NCI-H2227 treated with DMSO at 0.1 percent for 48 hours (cell line): ENCODE measurements at places on chromosomes 7 and 10.

DNA sequence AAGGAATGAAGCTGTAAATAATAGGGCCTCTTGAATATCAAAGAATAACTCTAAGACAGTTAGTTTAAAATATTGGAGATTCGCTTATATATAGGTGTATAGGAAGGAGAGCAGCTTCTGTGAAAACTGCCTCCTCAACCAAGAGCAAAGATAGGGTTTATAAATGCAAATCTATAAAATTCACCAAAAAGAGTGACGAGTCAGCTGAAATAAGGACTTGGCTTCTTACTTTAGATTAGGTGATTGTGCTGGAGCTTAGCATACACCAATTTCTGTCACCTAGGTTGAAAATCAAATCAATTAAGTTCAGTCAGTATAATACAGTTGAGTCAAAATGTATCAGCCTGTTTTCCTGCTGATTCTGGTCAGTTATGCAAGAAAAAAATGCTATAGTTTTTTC, 113.8 kb upstream of the SGCE start:
- no peak for DNase-seq

GRCh38 chr10:93773705-93774104, 16.0 kb downstream of the LGI1 start:
- no peak for DNase-seq

DNA sequence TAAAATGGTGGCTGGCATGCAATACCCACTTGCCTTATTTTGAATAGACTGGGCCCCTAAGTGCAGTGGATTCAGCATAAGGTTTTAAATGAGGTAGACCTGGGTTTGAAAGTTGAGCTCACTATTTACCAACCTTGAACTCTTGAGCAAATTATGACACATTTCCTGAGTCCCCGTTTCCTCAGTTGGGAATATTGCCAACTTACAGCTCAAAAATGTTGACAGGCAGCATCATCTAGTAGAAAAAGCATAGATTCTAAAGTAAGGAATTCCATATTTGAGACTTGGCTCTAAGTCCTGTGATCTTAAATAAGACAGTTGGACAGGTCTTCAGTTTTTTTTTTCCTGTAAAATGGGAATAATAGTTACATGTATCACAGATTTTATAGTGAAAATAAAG, 305.5 kb downstream of the ACTR3B start:
- no peak for DNase-seq

DNA sequence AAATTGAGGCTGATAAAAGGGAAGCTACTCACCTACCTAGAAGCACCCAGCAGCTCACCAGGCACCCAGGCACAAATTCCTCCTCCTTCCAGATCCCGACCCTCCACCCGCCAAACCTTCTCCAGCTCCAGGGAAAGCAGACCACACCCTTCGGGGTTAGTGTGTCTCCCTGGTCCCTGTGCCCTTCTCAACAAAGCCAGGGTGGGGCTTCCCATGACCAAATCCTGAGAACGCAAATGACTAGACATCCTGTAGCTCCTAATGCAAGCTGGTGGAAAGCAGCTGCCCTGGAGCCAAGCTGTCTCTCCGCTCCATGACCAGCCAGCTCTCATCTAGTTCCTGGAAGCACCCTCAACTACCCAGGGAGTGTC, 4.4 kb downstream of the TBX20 start:
- DNase-seq: no peak

GRCh38 chr7:134513169-134513752, 14.1 kb upstream of the AKR1B10 start:
- DNase-seq: peak; percentile 11

DNA sequence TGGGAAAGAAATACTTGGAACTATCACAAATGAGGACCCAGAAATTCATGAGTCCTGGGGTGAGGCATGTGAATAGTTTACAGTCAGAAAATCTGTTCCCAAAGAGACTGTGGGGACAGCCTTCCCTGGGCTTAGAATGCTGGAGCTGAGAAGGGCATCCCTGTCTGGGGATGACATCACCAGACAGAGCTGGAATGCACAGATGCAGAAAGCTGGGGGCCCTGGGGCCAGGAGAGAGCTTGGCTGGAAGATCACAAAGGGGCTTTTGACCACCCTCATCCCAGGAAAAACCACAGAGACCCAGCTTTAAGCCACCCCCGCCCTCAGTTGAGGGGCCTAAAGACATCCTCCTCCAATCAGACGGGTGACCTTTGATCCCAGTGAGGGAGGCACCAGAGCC, 264.5 kb downstream of the PLXNA4 start:
- no peak for DNase-seq

DNA sequence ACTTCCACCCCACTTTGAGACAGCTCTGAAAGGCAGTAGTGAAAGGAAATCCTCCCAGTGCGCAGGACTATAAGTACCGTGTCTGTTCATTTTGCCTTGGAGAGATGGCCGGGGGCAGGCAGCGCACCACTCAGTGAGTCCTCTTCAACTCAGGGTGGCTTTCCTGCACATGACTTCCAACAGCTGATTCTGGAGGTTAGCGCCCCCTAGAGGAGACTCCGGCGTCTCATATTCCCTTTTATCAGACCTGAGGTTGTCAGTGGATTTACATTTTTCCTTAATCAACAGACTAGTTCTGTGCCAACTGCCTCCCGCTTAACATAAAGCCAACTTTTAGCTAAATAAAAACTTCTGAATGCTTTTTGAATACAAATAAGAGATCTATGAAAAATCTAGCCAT, 101.0 kb downstream of the HERPUD2 start:
- no peak for DNase-seq

- no peak for DNase-seq
Measured at GRCh38 chr7:3616306-3616705, 315.3 kb downstream of the SDK1 start.

DNA sequence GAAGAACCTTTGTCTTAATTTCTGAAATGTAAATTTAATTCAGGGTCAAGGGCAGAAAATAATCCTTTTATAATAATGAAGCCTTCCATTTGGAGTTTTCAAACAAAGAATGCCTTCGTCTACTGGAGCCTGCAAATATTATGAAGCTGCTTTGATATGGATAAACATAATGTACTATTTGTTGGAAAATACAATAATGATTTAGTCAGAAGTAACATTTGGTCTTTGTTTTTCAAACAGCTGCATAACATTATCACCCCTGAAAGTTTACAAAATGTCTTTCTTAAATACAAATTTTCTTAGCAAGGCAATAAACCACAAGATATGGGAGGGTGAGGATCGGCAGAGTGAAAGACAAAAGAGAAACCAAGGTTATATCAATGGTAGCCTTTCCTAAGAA, 41.5 kb downstream of the TMEM26 start:
- DNase-seq: no peak

GRCh38 chr10:23994459-23995046, 214.4 kb upstream of the KIAA1217 start:
- DNase-seq: no peak

- DNase-seq: no peak
Measured at GRCh38 chr10:70191161-70191971, 21.1 kb upstream of the SAR1A start.

DNA sequence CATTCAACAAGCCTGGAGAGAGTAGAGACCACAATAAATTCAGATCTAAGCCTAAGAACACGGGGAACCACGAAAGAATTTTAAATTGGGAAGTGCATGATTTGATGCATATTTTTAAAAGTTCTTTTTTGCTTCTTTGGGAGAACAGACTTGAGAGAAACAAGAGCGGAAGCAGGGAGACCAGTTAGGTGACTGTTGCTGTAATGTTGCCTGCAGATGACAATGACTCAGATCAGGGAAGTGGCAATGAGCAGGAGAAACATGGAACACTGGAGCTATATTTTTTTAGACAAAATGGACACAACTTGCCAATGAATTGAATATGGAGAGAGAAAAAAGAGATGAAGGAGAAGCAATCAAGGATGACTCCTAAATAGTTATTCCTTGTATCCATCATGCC, 125.1 kb downstream of the RAPGEF5 start:
- DNase-seq: no peak

DNA sequence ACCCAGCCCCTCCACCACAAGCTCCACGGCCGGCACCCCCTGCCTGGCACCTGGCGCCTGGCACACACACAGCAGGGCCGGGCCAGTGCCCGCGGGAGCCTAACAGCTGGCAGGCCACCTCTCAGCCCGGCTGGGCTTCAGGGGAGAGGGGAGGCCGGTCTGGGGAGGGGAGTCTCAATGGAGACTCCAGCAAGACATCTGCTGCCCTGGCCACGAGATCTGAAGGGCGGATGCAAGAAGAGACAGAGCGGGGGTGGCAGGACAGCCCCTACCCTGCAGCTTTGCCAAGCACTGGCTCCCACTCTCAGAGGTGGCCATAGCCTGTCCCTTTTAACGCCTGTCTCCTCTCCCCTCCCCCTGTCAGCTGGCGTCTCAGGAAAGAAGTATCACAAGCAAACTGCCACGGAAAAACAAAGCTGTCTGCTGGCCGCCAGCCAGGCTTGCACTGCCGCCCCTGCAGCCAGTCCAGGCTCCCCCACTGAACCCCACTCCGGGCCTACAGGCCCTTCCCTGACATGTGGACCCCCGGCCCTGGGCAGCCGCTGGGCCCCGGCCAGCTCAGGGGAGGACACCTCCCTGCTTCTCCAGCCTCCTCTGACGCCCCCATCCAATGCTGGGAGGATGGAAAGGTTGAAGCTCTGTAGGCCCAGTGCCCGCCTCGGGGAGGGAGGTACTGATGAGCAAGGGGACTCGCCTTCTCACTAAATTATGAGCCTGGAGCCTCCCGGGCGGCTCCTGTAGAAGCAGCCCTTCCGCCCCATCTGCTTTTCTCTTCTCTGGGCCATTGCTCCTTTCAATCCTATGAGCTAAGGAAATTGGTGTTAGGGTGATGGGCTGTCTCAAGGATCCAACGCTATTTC, 178.4 kb downstream of the ARHGAP12 start:
- DNase-seq: no peak

- no peak for DNase-seq
Measured at GRCh38 chr10:33913194-33913593, 578.7 kb upstream of the NRP1 start.

DNA sequence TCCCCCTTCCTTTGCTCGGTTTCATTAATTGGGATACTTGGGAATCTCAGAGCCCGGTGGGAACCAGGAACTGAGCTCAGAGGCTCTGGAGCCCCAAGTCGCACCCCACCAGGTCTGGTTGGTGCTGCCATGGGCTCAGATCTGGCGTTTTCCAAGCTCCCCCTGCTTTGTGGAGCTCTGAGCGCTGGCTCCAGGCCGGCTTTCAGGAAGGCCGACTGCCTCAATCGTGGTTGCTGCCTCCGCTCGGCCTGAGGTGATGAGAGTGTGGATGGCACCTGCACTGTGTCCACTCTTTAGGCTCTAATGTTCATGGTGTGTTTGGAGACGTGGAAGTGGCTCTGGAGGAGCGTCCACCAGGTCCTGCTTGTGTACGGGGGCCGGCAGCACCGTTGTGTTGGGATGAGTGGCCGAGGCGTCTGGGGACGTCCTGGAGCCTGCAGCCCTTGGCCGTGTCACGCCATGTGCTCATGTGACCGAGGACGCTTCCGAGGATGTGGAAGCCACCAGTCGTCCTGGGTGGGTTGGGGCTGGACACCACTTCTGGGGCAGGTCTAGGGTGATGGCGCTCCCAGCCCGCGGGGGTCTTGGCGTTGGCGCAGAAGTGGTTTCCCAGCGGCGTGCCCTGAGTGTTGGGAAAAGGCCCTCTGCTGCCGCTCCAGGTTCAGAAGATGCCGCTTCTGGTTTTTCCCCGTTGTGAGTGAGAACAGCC, 8.2 kb downstream of the INPP5A start:
- DNase-seq: no peak

DNA sequence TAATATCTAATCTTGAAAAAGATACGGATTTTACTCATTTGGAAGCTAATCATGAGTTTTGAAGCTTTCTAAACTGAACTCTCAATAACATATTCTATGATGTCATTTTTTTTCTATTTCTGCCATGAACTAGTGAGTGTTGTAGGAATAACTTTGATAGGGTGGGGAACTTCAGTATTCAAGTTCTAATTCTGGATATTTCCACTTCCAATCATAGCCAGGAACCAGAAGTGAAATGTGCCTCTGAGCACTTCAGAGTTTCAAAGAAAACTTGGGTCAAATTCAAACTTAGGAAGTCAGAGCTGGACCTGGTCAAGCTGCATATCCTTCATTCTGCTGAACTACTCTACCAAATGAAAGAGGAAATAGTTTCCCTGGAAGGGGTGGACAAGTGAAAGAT, 847 bp downstream of the AGMO start:
- no peak for DNase-seq

- no peak for DNase-seq
Measured at GRCh38 chr7:28383975-28384374, 28.3 kb upstream of the CREB5 start.

GRCh38 chr10:49478819-49479218, 60.1 kb downstream of the ERCC6 start:
- DNase-seq: no peak

- DNase-seq: peak; percentile 23
Measured at GRCh38 chr10:58817201-58817846, 304.7 kb downstream of the BICC1 start.

- peak; percentile 39 for DNase-seq
Measured at GRCh38 chr10:96043893-96044715, 721 bp downstream of the CCNJ start.

- DNase-seq: peak; percentile 37
Measured at GRCh38 chr10:92829042-92829785, 19.1 kb upstream of the EXOC6 start.

DNA sequence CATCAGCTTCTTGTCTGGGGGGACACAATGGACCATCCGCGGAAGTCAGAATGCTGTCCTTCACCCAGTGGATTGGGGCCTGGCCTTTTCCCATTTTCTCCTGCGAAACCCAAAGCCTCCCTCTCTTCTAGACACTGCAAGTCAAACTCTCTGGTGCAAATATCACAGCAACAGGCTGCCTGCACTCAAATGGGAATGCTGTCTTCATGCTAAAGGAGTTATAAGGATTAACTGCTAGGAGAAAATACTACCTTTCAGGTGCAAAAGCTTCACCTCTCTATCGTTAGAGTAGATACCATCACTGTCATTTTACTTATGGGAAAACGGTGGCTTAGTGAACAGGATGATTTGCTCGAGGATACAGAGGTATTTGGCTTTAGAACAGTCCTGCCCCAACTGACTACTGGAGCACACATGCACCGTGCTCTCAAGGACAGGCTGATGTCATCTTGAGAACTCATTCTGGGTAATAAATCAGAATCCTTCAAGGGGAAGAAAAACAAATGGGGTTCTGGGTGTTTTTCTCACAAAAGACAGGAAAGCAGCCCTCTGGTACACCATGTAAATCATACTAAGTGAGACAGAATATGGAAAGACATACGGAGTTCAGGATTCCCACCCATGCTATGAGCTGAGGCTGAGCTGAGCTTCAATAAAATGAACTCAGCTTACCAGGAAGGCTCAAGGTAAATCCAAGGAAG, 100.9 kb downstream of the SAMD9 start:
- peak; percentile 25 for DNase-seq

GRCh38 chr7:24910551-24911212, 69.3 kb downstream of the OSBPL3 start:
- no peak for DNase-seq
